ENCODE measurements at places on chromosomes 12 and 14.

- DNase-seq, result no peak
These were observed 27.5 kb downstream of the BCAT1 start for GRCh38 chr12:24921251-24922038.

- peak; percentile 56 for DNase-seq
These were observed 702.7 kb downstream of the MED13L start for GRCh38 chr12:115574826-115575225.

- no peak for DNase-seq
These were observed 2.7 kb upstream of the NUAK1 start for GRCh38 chr12:106141452-106141851.

GRCh38 chr14:98161356-98161755, 1110.6 kb downstream of the BCL11B start:
- DNase-seq, result no peak

- DNase-seq, result no peak
These were observed 9.0 kb upstream of the NUMB start for GRCh38 chr14:73467377-73467776.

DNA sequence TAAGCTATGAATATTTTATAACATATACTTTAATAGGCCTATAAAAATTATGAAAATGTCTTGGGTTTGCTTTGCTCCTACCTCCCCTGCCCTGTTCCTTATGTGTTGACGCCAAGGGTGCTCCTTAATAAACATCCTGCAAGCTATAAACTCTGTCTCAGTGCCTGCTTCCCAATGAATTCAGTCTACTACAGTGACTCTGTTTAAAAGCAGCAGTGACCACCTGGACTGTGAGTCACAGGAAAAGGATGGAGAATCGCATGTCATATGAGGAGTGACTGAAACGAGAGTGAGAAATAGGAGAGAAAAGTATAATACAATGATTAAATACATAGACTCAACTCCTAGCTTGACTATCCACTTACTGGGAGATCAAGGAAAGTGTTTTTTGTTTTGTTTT, 41.1 kb upstream of the CFAP54 start:
- no peak for DNase-seq

- DNase-seq, result no peak
These were observed 42.2 kb upstream of the PTGR2 start for GRCh38 chr14:73809391-73809790.

DNA sequence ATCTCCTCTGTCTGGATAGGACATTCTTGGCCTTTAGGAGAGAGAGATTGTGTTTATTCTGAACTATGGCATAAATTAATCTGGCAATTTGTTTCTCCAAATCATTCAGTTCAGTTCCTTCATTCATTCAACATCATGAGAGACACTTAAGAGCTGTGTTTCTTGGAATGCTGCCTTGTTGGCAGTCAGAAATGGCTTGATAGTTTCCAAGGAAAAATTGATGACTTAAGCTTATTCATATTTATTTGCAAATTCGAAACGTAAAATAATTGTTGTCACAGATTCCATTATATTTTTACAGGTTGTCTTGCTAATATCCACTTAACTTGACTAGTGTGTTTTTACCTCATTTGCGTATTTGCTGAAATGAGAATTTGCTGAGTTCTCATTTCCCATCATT, 393.0 kb downstream of the C12orf75 start:
- DNase-seq, result no peak

GRCh38 chr14:32820682-32821081, 118.0 kb upstream of the NPAS3 start:
- no peak for DNase-seq

DNA sequence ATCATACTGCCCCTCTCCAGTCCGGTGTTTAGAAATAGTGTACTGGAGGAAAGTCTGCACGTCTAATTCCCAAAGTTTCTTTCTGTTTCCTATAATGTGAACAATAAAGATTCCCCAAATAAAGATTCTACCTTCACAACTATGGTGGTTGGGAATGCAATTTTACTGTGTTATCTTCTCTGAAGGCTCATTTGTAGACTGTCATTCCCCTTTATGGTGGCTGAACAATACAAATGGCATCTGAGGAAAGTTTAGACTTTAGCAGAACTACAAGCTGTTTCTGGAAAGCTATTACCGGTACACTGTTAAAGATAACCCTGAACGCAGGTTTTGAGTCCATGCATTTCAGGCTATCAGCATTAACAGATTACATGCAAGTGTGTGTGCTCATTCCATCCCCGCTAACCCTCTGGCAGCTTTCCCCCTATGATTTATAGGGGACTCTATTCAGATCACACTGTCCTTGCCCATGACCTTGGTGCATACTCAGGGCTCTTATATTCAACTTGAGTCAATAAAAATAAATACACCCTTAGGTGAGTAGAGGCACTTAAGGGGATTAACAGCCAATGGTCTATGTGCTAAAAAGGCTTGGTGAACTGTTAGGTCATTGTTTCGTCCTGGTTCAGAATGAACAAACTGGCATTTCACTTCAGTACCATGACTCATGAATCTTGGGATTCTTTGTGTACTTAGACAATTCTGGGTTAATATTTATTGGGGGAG, 60.7 kb upstream of the PYGL start:
- DNase-seq, result peak; percentile 73

GRCh38 chr12:91630083-91630482, 447.5 kb upstream of the DCN start:
- DNase-seq, result no peak

DNA sequence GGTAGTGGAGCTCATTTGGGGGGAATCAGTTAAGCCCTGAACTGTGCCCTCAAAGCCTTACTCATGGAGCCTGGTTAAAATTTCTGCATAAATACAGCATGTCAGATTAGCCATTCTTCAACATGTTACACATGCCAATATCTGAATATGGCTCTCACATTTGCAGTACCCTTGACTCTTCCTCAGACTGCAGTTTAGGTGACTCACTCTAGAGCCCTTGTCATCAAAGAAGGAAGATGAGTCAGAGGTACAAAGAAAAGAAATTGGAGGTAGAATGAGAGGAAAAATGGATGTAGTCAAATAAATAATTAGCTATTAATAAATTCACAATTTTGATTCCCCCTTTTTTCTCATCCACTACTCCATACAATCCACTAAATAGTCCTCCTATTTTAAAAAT, 23.6 kb upstream of the OR4K2 start:
- no peak for DNase-seq

- no peak for DNase-seq
These were observed 30.0 kb downstream of the CEP83 start for GRCh38 chr12:94429633-94430032.

DNA sequence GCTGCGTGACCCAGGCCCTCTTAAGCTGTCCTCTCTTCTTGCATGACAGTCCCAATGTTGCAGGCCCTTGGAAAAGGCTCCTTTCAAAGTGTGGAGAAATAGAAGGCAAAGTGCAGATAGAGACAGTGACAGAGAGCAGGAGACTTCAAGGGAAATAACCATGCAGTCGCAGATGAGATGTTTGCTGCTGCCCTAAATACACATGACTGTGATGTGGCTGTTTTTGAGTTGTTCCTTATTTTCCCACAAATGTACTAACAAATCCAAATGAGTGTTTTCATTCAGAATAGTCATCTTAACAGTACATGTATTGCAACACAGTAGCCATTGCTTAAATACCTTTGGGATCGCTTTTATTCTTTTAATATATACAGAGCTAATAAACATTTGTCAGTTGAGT, 101.6 kb downstream of the SLC15A5 start:
- no peak for DNase-seq

GRCh38 chr14:64990296-64990695, 3.6 kb downstream of the FNTB start:
- no peak for DNase-seq

DNA sequence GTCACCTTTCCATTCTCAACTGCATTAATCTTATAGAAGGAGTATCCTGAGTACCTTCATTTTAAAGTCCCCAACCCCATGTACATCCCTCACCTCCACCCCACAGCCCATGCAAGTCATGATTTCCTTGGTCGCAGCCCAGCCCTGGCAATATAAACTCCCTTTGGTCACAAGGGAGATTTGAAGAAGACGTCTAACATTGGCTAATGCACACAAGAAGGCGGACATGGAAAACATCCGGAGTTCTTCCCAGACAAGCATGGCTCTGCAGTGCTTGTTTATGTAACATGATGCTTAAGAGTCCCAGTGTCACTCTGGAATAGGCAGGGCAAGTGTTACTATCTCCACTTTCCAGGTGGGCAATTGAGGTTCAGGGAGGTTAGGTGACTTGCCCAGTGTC, 277.6 kb downstream of the DPF3 start:
- DNase-seq, result no peak

DNA sequence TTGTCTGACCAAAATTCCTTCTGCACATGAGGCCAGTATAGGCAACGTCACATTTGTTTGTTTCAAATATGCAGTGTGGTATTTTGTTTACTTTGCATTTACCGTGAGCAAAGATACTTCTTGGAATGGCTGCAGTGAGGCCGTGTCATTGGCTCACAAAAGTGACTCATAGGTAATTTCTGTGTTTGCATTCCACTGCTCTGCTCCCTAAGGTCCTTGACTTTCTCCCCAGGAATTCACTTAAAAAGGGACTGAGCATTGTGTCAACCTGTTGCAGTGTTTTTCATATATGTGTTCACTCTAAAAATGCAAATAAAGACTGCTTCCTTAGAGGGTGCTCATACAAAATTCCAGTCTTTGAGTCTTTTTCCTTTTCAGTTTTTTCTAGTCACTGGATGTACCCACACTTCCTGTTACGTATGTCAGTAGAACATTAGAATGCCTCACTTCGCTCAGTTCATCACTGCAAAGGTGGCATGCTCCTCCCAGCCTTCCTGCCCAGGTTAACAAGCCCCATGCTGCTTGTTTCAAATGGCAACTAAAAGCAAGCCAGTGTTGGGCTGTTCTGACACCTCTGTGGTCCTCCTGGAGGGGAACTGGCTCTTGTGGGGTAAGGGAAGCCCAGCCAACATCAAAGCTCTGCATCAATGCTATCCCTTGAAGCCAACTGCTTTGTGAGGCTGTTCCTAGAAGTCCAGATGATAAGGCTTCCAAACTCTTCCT, 9.1 kb downstream of the C12orf76 start:
- DNase-seq, result no peak

- DNase-seq, result no peak
These were observed 83.6 kb downstream of the BBS10 start for GRCh38 chr12:76264611-76265012.
